ENCODE measurements at places on chromosomes 3 and 15. TPM values are rescaled to one million over a fixed set of nuclear protein-coding genes. Genes with fewer than 3 reads are reported as not detected.
A peak's percentile ranks its signal among the peaks of the same experiment; 100 is the strongest.

ITIH1 gene
- total RNA-seq: not detected

CHAC1 gene
- total RNA-seq: 1.8 TPM

WNT7A gene
- total RNA-seq: 0.21 TPM

ATP10A gene
- total RNA-seq: 0.29 TPM

DNA sequence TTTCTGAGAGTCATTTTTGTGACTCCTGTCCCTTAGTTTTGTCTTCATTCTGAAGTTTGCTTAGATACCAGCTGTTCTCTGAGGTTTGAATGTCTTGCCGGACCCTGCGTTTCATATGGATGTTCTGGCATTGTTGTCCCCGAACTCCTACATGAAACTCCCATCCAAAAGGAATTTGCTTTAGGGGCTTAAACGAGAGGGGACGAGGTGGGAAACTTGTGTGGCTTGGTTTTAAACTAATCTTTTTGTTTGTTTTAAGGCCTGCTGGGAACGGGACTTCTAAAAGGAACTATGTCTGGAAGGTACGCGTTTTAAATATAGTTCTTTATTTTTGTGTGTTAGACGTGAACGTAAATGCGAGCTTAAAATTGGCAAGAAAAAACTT is 679 bp downstream of the RPL35A start:
- peaks cover 7% of the 10 kb centered on the region for H3K4me1 ChIP-seq
- H3K27ac ChIP-seq: peak overlapping the region; percentile 89
- no peak for DNase-seq
- peak overlapping the region; percentile 69 for H3K4me3 ChIP-seq

GRCh38 chr3:138124188-138124587 is 8.0 kb downstream of the A4GNT start:
- DNase-seq: no peak
- H3K27me3 ChIP-seq: no peaks in the 10 kb centered on the region
- H3K36me3 ChIP-seq: no peaks in the 10 kb centered on the region
- H3K4me3 ChIP-seq: no peak overlapping the region

GRCh38 chr3:49469037-49469935 is 781 bp upstream of the DAG1 start:
- H3K27ac ChIP-seq: peak overlapping the region; percentile 89
- H3K4me1 ChIP-seq: peaks cover 15% of the 10 kb centered on the region
- peak overlapping the region; percentile 44 for H3K4me3 ChIP-seq
- H3K36me3 ChIP-seq: no peaks in the 10 kb centered on the region

GRCh38 chr3:134955874-134956273 is 160.8 kb downstream of the EPHB1 start:
- no peaks in the 10 kb centered on the region for H3K36me3 ChIP-seq
- DNase-seq: no peak
- no peaks in the 10 kb centered on the region for H3K27me3 ChIP-seq
- no peak overlapping the region for H3K27ac ChIP-seq

DNA sequence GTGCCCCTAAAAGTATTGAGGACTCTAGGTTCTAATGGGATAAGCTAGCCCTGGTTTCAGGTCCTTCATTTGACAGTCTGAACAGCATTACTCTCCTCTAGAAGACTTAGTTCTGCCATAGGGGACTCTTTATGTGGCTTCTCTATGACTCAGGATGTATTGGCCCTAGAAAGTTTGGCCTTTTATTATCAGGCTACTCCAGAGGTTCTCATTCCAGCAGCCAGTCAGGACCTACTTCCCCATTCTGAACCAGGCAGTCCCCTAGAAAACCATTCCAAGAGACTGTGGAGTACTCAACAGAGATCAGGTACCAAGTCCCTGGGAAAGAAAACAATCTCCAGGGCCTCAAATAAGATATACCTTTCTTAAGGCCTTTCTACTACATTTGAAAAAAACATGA is 157.9 kb upstream of the TSPAN3 start:
- no peaks in the 10 kb centered on the region for H3K36me3 ChIP-seq
- H3K4me3 ChIP-seq: no peak overlapping the region
- H3K27me3 ChIP-seq: no peaks in the 10 kb centered on the region
- no peaks in the 10 kb centered on the region for H3K4me1 ChIP-seq
- H3K27ac ChIP-seq: no peak overlapping the region

- no peak for DNase-seq
- peak overlapping the region; percentile 67 for H3K27ac ChIP-seq
- peaks cover 8% of the 10 kb centered on the region for H3K4me1 ChIP-seq
- H3K4me3 ChIP-seq: no peak overlapping the region
- no peaks in the 10 kb centered on the region for H3K36me3 ChIP-seq
- no peaks in the 10 kb centered on the region for H3K27me3 ChIP-seq
Observed at GRCh38 chr15:99631255-99631654, 65.5 kb downstream of the MEF2A start.

GRCh38 chr3:101950985-101951733 is 101.8 kb downstream of the NFKBIZ start:
- no peak overlapping the region for H3K4me3 ChIP-seq
- no peaks in the 10 kb centered on the region for H3K4me1 ChIP-seq
- H3K27ac ChIP-seq: no peak overlapping the region
- no peaks in the 10 kb centered on the region for H3K36me3 ChIP-seq
- no peaks in the 10 kb centered on the region for H3K27me3 ChIP-seq

- H3K4me1 ChIP-seq: no peaks in the 10 kb centered on the region
- H3K4me3 ChIP-seq: no peak overlapping the region
- H3K36me3 ChIP-seq: no peaks in the 10 kb centered on the region
- DNase-seq: no peak
- H3K27me3 ChIP-seq: no peaks in the 10 kb centered on the region
Observed at GRCh38 chr3:4615750-4616149, 122.6 kb downstream of the ITPR1 start.

- no peaks in the 10 kb centered on the region for H3K36me3 ChIP-seq
- DNase-seq: no peak
- no peaks in the 10 kb centered on the region for H3K4me1 ChIP-seq
- no peak overlapping the region for H3K27ac ChIP-seq
- H3K27me3 ChIP-seq: no peaks in the 10 kb centered on the region
- H3K4me3 ChIP-seq: no peak overlapping the region
Observed at GRCh38 chr15:76084256-76084655, 24.5 kb downstream of the TMEM266 start.

DNA sequence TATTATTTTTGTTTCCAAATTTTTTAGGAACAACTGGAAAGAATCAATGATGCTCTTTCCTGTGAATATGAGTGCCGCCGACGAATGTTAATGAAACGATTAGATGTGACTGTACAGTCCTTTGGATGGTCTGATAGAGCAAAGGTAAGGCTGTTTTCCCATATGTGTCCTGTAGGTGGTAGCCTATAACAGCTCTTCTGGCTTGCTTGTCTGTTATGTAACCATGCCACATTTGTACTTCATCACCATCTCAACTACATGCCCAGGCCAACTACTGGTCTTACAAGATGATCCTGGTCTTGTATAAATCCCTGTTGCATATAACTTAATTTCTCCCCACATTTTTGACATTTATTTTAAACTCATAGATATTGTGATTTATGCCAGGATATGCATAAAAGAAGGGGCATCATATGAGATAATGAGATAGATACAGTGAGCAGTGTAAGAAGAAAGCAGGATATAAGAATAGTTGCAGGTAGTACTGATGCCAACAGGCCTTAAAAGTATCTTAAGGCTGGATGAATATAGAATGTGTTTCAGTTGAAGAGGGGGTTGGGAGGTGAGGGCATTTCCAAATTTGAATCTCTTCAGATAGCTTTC is 20.3 kb downstream of the FAM98B start:
- H3K27me3 ChIP-seq: no peaks in the 10 kb centered on the region
- no peak for DNase-seq
- H3K36me3 ChIP-seq: no peaks in the 10 kb centered on the region
- H3K27ac ChIP-seq: no peak overlapping the region

DNA sequence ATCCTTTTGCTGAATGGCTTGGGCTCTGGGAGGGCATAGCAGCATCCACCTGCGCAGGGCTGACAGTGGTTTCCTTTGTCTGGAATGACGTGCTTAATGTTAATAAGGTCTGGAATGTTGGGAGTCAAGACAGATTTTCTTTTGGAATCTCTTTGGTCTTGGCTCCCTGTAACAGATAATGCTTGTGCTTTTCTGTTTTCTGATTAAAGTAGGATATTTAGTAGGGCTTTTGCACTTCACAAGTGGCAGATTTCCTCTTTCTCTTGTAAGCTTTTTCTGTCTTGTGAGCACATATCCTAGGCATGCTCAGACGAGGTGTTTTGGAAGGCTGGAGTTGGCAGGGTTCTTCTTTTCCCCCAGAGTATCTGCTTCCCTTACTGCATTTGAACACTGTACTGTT is 189.6 kb downstream of the GHSR start:
- no peaks in the 10 kb centered on the region for H3K36me3 ChIP-seq
- no peak overlapping the region for H3K4me3 ChIP-seq
- peak overlapping the region; percentile 85 for H3K27ac ChIP-seq

DNA sequence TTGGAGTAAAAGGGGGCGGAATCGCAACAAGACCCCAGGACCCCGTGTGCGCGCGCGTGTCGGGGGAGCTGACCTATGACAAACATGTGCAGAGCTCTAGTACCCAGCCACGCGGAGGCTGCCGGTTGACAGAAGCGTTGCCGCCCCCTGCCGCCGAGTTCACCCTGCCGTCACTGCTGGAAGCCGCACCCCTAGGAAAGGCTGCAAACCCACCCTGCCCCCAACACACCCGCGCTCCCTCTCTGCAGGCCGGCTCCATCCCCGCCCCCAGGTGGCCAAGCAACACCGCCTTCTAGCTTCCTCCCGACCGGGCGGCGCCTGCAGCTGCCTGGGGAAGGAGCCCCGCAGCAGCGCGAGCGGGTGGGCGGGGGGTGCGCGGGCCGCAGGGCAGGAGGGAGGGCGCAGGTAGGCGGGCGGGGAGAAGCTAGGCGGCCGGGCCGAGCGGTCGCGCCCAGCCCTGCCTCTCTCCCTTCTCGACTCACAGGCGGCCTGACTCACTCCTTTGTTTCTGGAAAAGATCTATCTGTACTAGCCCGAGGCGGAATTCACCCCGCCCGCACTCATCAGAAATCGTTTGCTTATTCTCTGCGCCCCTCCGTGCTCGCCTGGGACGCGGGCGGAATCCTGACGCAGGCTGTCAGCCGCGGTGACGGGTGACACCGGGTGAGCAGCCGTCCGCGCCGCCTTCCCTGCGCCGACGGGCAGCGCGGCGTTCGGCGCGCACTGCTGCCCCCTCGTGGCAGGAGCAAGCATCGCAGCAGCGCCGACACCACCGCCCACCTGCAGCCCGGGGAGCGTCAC is 160.8 kb downstream of the GAP43 start:
- peak; percentile 94 for DNase-seq
- peaks cover 3% of the 10 kb centered on the region for H3K4me1 ChIP-seq
- no peaks in the 10 kb centered on the region for H3K36me3 ChIP-seq
- peak overlapping the region; percentile 71 for H3K4me3 ChIP-seq
- H3K27ac ChIP-seq: peak overlapping the region; percentile 92

DNA sequence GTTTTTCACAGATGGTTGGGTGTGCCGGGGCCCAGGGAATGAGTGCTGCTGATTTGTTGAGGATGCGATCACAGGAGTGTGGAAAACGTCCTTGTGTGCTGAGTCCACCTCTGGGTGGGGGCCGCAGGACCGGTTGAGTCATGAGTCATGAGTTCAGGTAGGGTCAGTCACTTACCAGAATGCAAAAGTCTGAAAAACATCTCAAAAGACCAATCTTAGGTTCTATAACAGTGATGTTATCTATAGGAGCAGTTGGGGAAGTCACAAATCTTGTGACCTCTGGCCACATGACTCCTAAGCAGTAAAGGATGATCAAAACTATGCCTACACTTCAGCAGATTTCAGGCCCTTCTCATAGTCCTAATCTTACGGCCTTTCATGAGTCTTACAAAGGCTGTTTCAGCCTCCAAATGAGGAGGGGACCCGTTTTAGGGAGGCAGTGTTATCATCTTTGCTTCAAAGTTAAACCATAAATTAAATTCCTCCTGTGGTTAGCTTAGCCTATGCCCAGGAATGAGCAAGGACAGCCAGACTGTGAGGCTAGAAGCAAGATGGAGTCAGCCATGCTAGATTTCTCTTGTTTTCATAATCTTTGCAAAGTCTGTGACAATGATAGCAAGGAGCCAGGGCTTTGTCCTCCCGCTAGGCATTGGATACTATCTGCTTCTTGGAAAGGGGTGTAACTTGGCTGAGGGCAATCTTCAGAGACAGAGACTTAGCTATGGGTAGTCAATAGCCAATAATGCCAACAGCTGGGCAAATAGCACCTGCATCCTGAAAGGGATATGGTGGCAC is 30.6 kb upstream of the PIAS1 start:
- no peak overlapping the region for H3K4me3 ChIP-seq
- H3K4me1 ChIP-seq: no peaks in the 10 kb centered on the region
- no peaks in the 10 kb centered on the region for H3K36me3 ChIP-seq
- no peak overlapping the region for H3K27ac ChIP-seq

GRCh38 chr3:45967724-45968123 is 24.5 kb downstream of the CXCR6 start:
- DNase-seq: no peak
- no peaks in the 10 kb centered on the region for H3K36me3 ChIP-seq
- peak overlapping the region; percentile 88 for H3K27ac ChIP-seq
- peaks cover 13% of the 10 kb centered on the region for H3K4me1 ChIP-seq
- no peak overlapping the region for H3K4me3 ChIP-seq

GRCh38 chr15:31046759-31047359 is 54.7 kb downstream of the TRPM1 start:
- no peaks in the 10 kb centered on the region for H3K27me3 ChIP-seq
- DNase-seq: no peak
- no peak overlapping the region for H3K27ac ChIP-seq
- no peak overlapping the region for H3K4me3 ChIP-seq
- no peaks in the 10 kb centered on the region for H3K36me3 ChIP-seq
- H3K4me1 ChIP-seq: no peaks in the 10 kb centered on the region

- no peaks in the 10 kb centered on the region for H3K4me1 ChIP-seq
- H3K27ac ChIP-seq: no peak overlapping the region
- no peak for DNase-seq
Observed at GRCh38 chr15:84804005-84804900, 12.9 kb upstream of the ALPK3 start.

DNA sequence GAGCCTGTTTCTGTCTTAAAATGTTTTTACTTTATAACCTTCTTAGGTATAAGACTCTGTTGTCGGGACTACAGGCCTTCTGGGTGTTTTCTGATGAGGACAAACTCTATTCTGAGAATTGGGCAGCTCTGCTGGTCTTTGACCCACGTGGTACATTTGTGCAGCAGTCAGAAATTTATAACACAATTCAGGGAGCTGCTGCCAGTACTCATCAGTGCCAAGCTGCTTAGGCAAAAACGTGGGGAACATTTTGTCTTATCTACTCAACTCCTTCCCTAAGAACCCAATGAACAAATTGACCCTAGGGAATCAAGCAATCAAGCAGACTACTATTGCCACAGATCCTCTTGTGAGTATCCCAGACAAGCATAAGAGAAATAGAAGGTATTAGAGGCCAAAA is 180.7 kb upstream of the PDZRN3 start:
- DNase-seq: peak; percentile 67
- H3K4me1 ChIP-seq: no peaks in the 10 kb centered on the region
- no peak overlapping the region for H3K4me3 ChIP-seq
- H3K27me3 ChIP-seq: no peaks in the 10 kb centered on the region

- H3K4me3 ChIP-seq: no peak overlapping the region
- no peaks in the 10 kb centered on the region for H3K27me3 ChIP-seq
- no peaks in the 10 kb centered on the region for H3K36me3 ChIP-seq
- H3K4me1 ChIP-seq: no peaks in the 10 kb centered on the region
- H3K27ac ChIP-seq: no peak overlapping the region
- DNase-seq: no peak
Observed at GRCh38 chr15:31574766-31575165, 248.1 kb downstream of the KLF13 start.

Data from uterus (tissue), 4 donors.